SK-MEL-5 (cell line): ENCODE measurements at places on chromosomes 12 and 14.

- DNase-seq, result no peak
These were observed 165.5 kb downstream of the PTPN11 start for GRCh38 chr12:112584266-112584722.

- no peak for DNase-seq
These were observed 40.9 kb downstream of the OSBPL8 start for GRCh38 chr12:76518699-76519098.

DNA sequence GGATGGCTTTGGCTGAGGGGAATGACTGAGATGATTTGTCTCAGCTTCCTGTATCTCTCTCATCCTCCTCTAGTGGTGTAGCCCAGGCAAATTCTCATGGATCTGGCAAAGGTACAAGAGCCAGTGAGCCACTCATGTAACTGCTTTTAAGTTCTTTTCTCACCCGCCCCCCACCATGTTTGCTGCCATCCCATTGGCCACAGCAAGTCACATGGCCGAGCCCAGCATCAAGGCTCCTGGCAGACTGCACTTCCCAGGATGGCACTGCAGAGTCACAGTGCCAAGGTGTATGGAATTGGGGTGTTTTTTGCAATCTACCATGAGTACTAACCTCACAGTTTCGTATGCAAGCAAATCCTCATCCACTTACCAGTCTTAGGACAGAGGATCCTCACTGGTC lies 50.9 kb downstream of the CHST11 start:
- peak; percentile 18 for DNase-seq

DNA sequence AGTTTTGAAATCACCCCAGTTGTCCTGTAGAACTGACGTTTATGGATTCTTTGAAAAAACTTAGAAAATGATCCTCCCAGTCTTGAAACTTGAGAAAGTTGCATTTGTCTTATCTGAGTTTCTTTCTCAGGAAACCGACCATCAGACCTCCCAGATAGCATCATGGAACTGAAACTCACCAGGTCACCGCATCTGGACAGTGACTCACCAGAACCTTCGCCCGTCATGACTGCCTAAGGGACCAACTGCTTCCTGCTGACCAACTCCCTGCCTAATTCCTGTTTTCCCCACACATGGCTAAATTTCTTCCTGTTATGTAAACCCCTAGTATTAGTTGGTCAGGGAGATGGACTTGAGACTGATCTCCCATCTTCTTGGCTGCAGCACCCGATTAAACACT lies 175.7 kb downstream of the RIMBP2 start:
- DNase-seq, result no peak

- no peak for DNase-seq
These were observed 113.7 kb downstream of the BMP4 start for GRCh38 chr14:53842938-53843337.

GRCh38 chr12:85759091-85759490 lies 77.1 kb downstream of the RASSF9 start:
- DNase-seq, result no peak

GRCh38 chr12:119175081-119175480 lies 3.6 kb upstream of the HSPB8 start:
- no peak for DNase-seq
